ENCODE measurements at places on chromosomes 6 and 20.

DNA sequence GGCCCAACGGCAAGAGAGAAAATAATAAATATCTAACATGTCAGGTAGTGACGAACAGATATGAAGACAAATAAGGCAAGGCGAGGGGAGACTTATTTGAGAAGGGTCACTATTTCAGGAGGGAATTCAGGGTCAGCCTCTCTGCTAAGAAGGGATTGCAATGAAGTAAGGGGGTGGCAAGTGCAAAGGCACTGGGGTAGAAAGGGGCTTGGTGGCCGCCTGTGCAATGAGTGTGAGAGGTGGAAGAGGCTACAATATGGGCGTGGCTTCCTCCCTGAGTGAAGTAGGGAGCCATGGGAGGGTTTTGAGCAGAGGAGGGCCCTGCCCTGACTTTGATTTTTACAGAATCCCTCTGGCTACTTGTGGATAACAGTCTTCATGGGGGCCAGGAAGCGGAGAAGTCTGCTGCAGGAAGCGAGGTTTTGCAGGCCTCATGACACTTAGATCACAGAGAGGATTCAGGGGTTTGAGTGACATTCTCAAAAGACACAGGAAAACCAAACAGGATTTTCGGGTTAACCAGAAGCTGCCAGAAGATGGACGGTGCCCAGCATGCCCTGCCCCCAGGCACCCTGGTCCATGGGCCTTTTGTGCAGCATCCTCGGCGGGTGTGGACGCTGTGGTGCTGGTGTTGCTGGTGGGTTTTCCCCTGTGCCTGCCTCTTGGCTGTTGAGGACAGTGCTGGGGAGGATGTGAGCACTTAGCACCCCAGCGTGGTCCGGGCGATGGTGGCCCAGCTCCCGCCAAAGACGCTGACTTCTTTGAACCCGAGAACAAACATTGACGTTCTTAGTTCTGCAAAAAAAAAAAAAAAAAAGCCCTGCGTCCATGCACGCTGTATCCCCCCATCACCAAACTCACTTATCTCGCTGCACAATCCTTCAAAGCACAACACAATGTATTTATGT is 124.2 kb upstream of the PTPN1 start:
- no peak for DNase-seq

DNA sequence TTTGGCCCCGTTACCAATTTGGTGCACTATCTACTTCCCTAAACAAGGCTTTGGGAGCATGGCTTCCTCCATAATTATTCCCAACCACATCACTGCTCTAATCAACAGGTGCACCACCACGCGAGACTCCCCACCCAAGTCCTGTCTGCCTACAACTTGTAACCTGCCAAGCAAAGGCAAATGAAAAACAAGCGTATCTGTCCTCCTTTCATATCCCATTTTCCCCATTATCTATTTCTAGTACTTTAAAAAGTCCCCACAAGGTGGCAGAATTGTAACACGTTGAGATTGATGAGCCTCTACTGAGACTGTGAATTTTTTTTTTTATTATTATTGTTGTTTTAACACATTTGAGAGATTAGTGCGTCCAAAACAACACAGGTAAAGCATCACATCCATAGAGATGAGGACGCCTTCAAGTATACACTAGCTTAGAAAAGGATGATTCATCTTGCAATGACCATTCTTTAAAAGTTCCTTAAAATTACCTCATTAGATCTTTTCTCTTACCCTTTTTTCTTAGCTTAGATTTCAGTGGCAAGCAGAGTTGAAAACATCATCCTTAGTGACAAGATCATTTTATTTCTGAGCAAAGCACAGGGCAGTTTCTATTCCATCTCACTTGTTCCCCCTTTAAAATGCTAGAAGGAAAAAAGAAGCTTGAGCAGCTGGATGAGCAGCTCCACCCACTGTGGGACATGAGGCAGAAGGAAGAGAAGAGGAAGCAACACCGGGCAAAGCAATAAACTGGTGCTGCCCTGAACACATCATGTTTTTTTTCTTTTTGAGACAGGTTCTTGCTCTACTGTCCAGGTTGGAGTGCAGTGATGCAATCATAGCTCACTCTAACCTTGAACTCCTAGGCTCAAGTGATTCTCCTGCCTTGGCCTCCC is 210.8 kb downstream of the ARHGAP18 start:
- DNase-seq: peak; percentile 9

GRCh38 chr20:58149437-58150091 is 78.9 kb downstream of the ANKRD60 start:
- no peak for DNase-seq

- no peak for DNase-seq
Observed at GRCh38 chr6:48869595-48869994, 593.5 kb downstream of the MMUT start.

DNA sequence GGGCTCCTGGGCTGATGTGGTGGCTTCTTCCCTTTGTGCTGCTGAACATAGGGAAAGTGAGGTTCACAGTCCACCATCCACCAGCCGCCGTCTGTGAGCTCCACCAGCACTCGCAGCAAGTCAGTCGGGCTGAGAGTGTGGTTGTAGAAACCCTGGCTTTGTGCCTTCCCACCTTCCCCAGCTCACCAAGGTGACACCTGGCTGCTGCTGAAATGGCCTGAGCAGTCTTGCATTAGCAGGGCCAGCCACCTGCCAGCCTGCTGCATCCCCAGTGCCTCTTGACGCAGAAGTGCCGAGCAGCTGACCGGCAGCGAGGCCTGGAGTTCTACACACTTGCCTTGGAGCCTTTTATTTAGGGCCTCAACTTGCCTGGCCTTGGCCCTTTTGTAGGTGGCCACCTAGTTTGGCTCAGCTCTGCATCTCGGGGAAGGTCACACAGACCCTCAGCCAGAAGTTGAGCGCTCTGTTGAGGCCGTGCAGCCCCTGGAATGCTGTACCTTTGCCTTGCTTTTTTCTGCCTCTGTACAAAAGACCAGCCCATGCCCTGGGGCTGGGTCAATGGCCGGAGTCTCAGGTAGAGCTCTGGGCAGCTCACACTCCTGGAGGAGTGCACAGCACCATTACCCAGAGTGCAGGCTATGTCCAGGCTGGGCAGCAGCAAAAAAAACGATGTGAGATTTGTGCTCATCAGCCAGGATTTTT is 76.5 kb downstream of the PTPN1 start:
- no peak for DNase-seq

- no peak for DNase-seq
Observed at GRCh38 chr6:165931675-165932074, 236.0 kb downstream of the TBXT start.

DNA sequence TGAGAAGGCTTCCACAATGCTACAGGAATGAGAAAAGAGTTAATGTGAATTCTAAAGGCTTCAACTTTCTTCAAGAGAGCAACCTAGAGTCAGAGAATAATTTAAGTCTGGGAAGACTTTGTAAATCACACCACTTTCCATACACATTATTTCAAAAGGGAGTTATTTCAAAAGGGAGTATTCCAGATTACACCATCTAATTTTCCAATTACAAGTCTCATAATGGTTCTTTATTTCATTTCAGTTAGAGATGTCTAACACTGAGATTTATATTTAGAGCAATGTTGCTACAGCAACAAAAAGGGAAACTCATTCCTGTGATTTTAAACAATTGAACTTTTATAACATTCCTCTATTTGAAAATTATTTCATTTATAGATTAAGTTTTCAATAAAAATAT is 98.8 kb upstream of the DST start:
- DNase-seq: no peak

GRCh38 chr6:25956226-25956625 is 6.4 kb upstream of the TRIM38 start:
- DNase-seq: no peak

- DNase-seq: no peak
Observed at GRCh38 chr6:29005183-29005885, at the start of gene ZNF311. TSS of gene ZNF311 (minus strand) at chr6:29005315. CDS start at chr6:29003954, 1,361 bp downstream.

DNA sequence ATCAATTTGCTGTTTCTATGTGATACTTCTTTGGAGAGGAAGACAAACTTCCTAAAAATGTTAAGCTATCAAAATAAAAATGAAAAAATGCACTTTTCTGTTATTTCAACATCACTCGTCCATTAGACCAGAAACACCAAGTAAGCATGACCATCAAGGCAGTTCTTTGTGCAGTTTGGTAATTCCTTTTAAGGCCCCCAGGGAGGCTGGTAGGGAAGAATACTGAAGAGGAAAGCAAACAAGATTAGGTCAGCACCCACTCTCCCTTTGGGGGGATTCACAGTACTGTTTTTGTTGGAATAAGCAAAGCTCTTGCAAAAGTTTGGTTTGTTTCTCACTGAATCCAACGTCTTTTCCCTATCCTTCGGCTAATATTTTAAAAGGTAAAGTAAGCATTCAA is 206.8 kb upstream of the SLC35B3 start:
- DNase-seq: no peak

DNA sequence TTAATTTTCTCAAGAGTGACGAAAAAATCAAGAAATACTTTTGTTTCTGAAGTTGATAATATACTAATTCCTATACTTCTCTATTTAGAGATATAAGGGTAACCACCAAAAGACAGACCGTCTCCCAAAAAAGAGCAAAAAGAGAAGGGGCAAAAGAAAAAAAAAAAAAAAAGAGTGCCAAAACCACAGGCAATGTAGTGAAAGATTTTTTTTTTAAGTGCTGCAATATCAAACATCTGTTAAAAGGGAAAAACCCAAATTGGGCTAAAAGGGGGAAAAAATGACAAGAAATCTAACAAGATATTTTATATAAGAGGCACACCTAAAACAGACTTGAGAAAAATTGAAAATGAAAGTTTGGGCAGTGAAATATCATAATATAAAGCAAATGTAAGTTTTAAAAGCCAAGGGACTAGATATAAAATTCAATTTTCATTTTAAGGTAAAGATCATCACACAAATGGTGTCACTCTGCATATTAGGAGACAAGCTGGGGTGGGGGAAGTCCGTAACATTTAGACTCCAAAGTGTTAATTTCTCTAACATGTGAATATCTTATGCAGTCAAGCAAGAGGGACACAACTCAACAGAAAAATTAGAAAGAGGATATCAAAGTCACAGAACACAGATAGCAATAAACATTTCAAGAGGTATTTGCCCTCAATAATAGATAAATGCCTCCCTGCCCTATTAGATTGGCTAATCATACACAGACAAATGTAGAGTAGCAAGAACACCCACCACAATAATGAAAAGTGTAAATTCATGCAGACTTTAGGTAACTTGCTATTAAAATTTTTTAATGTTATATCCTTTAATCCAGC is 9.1 kb downstream of the C6orf52 start:
- no peak for DNase-seq

DNA sequence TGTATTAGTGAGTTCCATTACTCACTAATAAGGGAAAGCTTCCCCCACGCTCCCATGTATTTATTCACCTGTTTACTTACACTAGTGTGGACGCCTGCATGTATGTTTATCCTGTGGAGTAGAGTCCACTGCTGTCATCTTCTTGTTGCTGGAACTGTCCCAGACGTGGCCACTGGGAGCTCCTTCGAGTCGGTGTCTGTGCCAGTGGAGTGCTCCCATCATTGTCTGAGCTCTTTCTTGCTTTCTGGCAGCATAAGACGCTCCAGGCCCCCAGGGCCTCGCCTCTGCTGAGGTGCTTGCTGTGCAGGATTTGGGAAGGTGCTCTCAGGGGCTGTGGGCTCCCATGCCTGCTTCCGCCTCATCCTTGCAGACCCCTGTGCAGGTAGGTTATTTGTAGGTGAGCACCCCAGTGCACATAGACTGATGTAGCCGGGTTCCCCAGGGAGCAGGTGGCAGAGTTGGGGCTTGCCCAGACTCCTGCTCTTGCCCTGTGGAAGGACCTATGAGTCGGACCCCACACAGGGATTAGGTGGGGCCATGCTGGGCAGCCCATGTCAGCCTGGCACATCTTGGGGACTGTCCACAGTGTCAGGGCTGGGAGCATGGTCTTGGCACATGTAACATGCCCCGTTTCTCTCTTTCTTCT is 16.6 kb downstream of the PHACTR3 start:
- DNase-seq: no peak

GRCh38 chr6:20686142-20686541 is 151.9 kb downstream of the CDKAL1 start:
- peak; percentile 88 for DNase-seq

- no peak for DNase-seq
Observed at GRCh38 chr6:163671355-163671754, 256.8 kb downstream of the QKI start.

GRCh38 chr6:157984686-157985225 is 3.1 kb downstream of the SYNJ2 start:
- no peak for DNase-seq

DNA sequence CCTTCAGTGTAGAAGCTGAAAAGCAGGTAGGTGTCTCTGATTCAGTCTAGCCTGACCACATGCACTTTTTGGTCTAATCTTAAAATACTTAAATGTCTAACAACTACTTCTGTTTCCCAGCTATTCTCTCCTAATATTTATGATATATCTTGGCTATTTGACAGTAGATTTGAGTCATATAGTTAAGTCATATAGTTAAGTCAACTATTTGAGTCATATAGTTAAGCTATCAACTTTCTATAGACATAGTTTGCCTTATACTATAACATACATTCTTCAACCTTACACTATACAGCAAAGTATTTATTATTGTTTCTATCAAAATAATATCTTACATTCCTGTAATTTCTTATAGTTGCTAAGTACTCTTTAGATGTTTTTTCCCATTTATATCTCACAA is 110.9 kb downstream of the GMDS start:
- no peak for DNase-seq

DNA sequence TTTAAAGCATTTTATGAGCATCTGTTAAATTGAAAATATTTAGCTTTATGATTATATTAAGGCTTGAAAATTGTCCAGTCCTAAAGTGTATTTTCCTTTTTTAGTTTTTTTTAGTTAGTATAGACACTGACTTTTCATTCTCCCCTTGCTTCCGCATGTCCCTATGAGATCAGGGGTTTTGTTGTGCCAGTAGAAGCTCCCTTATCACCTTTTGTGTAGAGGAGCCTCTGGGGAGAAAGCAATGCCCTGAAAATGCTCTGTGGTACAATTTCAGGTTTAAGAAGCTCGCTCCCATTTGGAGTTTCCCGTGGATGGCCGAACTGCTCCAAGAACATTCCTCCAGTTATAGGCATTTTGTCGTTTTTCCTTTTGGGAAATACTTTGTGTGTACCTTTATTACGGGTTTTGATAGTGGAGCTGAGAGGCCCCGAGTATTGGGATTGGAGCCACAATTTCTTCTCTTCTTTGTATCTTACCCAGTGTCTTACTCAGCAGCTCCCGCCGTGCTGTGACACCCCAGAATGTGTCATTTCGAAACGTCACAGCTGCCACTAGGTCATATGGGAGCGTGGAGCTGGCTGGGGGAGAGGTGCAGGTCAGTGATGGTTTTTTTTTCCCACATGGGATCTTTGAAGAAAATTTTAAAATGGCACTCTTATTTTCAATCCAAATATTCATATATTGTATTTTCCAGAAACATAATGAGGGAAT is 49.9 kb downstream of the RPRD1B start:
- no peak for DNase-seq

DNA sequence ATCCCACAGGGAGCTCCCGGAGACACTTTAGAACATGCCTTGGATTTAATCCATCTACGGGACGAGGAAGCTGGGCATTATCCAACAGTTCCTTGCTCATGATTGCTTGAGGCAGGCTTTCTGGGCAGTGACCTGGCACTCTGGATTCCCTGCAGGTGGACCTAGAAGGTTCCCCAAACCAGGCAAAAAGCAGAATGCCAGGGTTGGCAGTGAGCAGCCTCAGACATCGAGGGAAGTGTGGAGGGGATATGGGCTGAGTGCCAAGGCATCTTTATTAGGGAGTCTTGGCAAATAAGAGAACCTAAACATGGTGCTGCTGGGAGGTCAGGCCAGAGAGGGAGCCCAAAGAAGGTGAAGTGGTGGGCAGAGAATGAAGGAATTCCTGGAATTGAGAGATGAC is 158.5 kb downstream of the CD83 start:
- DNase-seq: no peak

- peak; percentile 39 for DNase-seq
Observed at GRCh38 chr6:64644024-64644423, 1008.4 kb downstream of the PHF3 start.

GRCh38 chr6:8627085-8627861 is 191.9 kb upstream of the SLC35B3 start:
- DNase-seq: no peak
